NCI-H1930 (cell line): ENCODE measurements at places on chromosomes 16 and 17.

- DNase-seq, result no peak
Observed at GRCh38 chr16:11526655-11527350, 59.9 kb downstream of the LITAF start.

- no peak for DNase-seq
Observed at GRCh38 chr16:3486506-3487215, 8.6 kb downstream of the C16orf90 start.

DNA sequence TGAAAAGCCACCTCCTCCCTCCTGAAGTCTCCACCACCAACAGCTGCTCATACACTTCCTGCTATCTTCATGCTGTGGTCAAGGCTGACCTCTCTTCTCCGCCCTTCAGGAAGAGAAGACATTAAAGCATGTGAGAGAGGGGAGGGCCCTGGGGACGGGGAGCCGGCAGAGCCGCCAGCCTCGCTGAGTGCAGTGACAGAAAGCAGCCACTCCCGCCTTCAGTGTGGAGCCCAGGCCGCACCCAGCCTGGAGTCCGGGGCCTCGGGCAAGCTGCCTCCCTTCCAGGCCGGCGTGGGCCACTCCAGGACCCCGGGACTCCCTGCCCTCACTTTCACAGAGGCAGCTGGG lies 94.7 kb upstream of the TNRC6C start:
- DNase-seq, result no peak

- DNase-seq, result no peak
Observed at GRCh38 chr16:11078812-11079459, 134.6 kb downstream of the CLEC16A start.

DNA sequence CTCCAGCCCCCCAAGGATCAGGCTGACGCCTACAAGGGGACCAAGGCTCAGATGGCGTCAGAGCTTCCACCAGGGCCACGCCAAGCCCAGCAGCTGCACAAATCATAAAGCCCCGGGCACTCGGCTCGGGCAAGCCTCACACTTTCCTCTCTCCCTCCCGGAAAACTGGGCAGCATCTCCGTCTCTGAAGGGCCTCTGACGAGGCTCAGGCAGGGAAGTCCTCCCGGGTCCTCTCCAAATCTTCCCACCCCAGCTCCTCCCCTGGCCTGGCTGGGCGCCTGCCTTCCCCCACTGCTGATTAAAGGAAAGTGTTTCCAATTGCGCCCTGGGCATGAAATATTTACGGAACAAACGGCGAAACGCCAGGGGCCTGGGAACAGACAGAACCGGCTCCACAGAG lies 38.5 kb downstream of the PIEZO1 start:
- DNase-seq, result no peak

- DNase-seq, result no peak
Observed at GRCh38 chr17:38510421-38511149, 82.3 kb downstream of the ARHGAP23 start.

DNA sequence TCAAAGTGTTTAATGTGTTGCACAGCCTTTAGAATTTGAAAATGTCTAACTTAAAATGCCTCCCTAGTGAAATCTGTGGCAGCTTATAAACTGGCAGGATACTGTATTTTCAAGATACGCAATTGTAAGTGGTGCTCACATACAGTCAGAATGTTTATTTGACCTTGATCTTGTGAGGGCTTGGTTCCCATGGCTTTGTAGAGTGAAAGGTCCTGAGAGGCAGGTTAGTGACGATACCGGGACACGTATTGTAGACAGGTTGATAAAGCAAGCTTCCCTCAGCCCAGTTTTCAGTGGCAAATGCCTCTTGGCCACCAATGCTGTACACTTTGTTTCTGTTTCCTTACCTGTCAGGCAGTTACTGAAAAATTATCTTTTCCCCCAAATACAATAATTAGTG lies 426.6 kb downstream of the MAF start:
- no peak for DNase-seq

- DNase-seq, result no peak
Observed at GRCh38 chr16:66083171-66083570, 283.3 kb upstream of the CDH5 start.

DNA sequence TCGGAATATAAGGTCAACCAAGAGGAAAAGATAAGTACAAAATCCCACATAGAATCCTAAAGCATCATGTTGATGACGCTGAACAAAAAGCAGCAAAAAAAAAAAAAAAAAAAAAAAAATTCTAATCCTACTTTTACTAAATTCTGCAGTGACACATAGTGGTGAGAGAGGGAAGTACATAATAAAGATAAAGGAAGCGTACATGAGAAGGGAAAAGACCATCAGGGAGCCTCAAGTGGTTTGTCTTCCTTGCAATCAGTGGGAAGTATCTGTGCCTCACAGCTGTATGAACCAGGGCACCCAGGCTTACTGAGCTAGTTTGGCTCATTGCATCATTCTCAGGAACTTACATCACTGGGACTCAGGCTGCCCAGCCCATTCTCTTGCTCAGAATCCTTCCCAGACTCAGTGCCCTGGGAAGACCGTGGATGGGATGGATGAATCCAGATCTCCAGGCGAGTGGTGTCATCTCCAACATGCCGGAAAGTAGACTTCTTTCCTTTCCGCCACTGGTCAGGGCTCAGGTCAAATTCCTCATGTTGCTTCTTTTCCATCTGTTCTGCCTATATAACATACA lies 21.2 kb downstream of the SMG6 start:
- DNase-seq, result no peak

DNA sequence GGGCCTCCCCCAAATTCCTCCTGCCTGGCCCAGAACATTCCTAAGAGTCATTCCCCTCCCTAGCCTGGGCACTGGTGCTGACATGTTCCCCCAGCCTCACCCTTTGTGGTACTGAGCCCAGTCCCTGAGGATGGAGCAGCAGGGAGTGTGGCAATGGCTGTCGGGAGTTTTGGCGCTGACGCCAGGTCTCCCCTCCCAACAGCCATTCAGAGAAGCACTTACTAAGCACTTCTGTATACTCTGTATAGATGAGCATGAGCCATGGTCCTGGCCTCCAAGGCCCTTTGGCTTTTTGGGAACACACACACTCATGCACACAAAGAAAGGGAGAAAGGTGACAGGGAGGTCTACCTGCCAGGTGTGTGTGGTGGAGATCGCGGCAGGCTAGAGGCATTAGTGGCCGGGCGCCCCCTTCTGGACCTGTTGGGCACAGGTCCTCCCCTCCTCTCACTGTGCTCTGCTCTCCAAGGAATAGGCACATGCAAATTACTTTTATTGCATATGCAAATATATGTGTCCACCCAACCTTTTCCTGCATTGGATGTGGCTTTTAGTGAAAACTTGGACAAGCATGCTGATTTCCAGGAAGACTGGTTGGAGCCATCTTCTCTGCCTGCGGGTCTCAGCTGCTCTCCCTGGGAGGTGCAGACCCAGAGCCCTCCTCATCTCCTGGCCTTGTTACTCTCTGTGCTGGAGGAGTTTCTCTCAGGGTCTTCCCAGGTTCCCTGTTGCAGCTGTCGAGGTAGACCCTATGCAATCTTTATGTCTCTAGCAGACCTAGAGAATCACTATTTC lies 17.4 kb upstream of the C17orf107 start:
- DNase-seq, result peak; percentile 26

GRCh38 chr17:17151962-17152361 lies 54.2 kb downstream of the PLD6 start:
- DNase-seq, result no peak

- no peak for DNase-seq
Observed at GRCh38 chr16:52557236-52557635, 10.3 kb upstream of the TOX3 start.

DNA sequence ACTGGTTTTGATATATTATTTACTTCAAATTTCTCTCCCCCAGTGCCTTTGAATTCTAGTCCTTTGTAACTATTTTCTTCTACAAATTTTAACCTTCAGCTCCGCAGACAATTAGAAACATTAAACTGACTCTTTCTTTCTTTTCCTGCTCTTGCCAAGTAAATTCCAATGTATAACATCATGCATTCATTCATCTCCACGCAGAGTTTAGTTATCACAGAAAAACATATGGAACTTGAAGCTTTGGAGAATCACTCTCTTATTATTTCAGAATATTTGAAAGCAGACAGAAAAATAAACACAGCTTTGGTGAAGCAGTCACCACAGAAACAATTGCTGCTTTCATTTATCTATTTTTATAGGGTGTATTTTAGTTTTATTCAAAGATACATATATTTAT lies 778.7 kb upstream of the CDH8 start:
- no peak for DNase-seq

- DNase-seq, result no peak
Observed at GRCh38 chr17:77882040-77882439, 76.5 kb upstream of the TNRC6C start.

DNA sequence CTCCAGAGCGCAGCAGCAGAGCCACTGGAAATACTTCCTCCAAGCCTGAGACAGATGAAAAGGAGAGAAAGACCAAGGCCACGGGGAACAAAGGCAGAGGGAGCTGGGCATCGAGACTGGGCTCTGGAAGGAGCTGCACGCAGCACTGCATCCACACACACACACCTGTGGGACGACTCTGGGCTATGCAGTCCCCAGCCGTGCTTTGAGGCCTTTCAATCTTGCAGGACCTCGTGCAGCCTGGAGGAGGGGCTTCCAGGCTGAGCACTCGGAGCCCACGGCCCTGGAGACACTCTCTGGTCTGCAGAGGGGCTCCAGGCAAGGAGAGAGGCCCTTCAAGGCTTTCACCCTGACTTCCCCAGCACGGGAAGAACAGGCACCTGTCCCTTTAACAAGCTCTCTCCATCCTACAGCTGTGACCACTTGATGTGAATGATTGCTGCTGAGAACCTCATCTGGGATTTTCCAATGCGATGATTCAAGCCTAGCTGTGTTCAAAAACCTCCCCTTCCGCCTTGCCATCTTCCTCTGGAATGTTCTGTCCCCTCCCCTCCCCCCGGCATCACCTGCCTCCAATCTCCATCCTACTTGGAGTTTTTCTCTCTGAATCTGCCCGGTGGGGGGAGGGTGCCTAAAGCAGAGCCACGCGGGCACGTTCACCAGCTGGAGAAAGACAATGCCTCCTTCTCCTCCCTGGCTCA lies 37.5 kb downstream of the RBFOX3 start:
- DNase-seq, result no peak
